ENCODE measurements at places on chromosomes 5 and 9. TPM values are rescaled to one million over a fixed set of nuclear protein-coding genes. Genes with fewer than 3 reads are reported as not detected.

Gene PCDHA11
- 80.4 TPM for total RNA-seq

Gene UBAC1
- total RNA-seq: 33.8 TPM

Gene IL13
- not detected for total RNA-seq

Gene SPINK13
- not detected for total RNA-seq

Gene OR1J2
- not detected for total RNA-seq

Gene ANKRD18B
- total RNA-seq: not detected

Gene PTGR1
- 7.5 TPM for total RNA-seq

Gene PCDHGA4
- 21.6 TPM for total RNA-seq

Gene TIMD4
- not detected for total RNA-seq

Gene HAVCR1
- 0.94 TPM for total RNA-seq

Gene SLC36A2
- total RNA-seq: not detected

Gene PLAC8L1
- total RNA-seq: not detected

Gene GPX8
- 0.63 TPM for total RNA-seq

Gene PCSK5
- total RNA-seq: 17.5 TPM

Gene GALT
- 70.7 TPM for total RNA-seq

Gene RNF183
- total RNA-seq: not detected

Gene ALDH1A1
- total RNA-seq: 0.31 TPM

Gene FOXD4L3
- total RNA-seq: not detected

Gene CAST
- total RNA-seq: 27.2 TPM

Gene PCDHB15
- total RNA-seq: 32.9 TPM

Gene TSSK1B
- 0.31 TPM for total RNA-seq

Gene OR13C3
- not detected for total RNA-seq

Gene KCNV2
- total RNA-seq: not detected

Gene ARHGEF39
- 0.31 TPM for total RNA-seq

Gene FST
- 2.2 TPM for total RNA-seq

Gene MCIDAS
- total RNA-seq: not detected

Gene OR13C2
- total RNA-seq: not detected

Gene IER5L
- total RNA-seq: 20.3 TPM

Gene HAVCR2
- total RNA-seq: 5.0 TPM

Gene G3BP1
- total RNA-seq: 75.4 TPM

Gene BAAT
- 0.31 TPM for total RNA-seq

Gene GFI1B
- not detected for total RNA-seq

Gene TMEM250
- 26.6 TPM for total RNA-seq

Gene EPB41L4B
- total RNA-seq: 3.4 TPM

Gene NSUN2
- 83.6 TPM for total RNA-seq

Gene NTRK2
- 203 TPM for total RNA-seq

Gene LHFPL2
- 27.2 TPM for total RNA-seq

Gene TXNDC8
- not detected for total RNA-seq

Gene EIF4EBP3
- total RNA-seq: not detected

Gene IL4
- total RNA-seq: not detected

Gene LCN1
- total RNA-seq: not detected

Gene SLC22A4
- 1.6 TPM for total RNA-seq

Gene SH2D3C
- total RNA-seq: 11.3 TPM

Gene C9orf153
- total RNA-seq: 1.3 TPM

Gene GRIA1
- 356 TPM for total RNA-seq

Gene PRDM12
- total RNA-seq: not detected

Gene NKD2
- total RNA-seq: 4.1 TPM

Gene GBGT1
- 6.9 TPM for total RNA-seq

Gene RMRP
- 78,439 TPM for total RNA-seq

Gene APBA1
- total RNA-seq: 51.3 TPM

Gene GAS1
- total RNA-seq: 17.8 TPM

Gene BTNL3
- not detected for total RNA-seq

Gene C8G
- total RNA-seq: not detected

Gene PCDHGB5
- 41.6 TPM for total RNA-seq

Gene MCC
- total RNA-seq: 11.0 TPM

Gene TPPP
- 22.2 TPM for total RNA-seq

Gene PSD2
- 22.8 TPM for total RNA-seq

Gene FNIP1
- total RNA-seq: 69.2 TPM

Gene GKAP1
- 13.1 TPM for total RNA-seq

Gene REEP2
- total RNA-seq: 88.3 TPM
